WTC11 (cell line): ENCODE measurements at places on chromosomes 4 and X.
A peak's percentile ranks its signal among the peaks of the same experiment; 100 is the strongest.

GRCh38 chr4:52554612-52555355, 104.3 kb downstream of the USP46 start:
- no peak for DNase-seq

DNA sequence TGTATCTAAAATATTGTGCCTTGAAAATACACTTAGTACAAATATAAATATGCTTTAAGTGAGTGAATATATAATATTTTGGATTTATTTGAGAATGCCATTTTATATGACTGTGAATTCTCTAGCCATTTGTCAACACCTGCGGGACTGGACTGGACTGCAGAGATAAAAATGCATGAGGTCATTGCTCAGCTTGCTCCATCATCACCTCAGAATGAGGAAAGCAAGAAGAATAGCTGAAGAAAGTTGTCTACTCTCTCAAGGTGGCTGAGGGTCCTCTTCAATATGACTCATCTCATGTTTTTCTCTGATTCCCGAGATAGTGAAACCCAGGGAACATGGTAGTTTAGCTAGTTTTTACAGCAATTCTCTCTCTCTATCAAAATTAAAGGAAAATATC, 732.5 kb upstream of the AGA start:
- DNase-seq: no peak

- no peak for DNase-seq
Observed at GRCh38 chr4:165774326-165774725, 98.7 kb upstream of the TLL1 start.

- DNase-seq: no peak
Observed at GRCh38 chrX:102846544-102847236, 90.4 kb upstream of the RAB40AL start.

DNA sequence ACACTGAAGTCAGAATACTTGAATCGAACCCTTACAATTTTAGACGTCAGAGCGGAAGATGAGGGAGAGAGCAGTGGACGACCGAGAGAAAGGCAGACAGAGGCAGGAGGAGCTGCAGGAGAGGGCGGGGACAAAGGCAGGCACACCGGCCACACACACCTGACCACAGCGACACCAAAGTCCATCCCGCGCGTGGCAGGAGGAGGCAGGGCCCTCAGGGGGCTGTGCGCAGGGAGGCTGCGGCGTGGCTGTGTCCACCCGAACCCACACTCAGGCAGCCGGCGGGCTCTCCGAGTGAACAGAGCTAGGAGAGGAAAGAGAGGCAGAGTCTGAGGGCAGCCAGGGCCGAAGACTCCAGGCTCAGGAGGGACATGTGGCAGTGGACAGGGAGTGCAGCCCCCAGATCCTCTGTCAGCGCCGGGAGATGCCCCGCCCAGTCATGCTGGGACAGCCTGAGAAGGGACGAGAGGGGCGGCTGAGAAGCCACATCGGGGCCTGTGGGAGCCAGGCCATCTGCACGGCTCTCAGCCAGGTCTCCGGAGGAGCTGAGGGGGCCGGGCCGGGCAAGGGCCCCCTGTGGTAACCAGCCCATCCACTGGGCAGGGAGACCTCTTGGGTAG, 20.1 kb downstream of the GAK start:
- peak; percentile 10 for DNase-seq

- DNase-seq: peak; percentile 72
Observed at GRCh38 chr4:168631241-168632162, 134.7 kb downstream of the PALLD start.

DNA sequence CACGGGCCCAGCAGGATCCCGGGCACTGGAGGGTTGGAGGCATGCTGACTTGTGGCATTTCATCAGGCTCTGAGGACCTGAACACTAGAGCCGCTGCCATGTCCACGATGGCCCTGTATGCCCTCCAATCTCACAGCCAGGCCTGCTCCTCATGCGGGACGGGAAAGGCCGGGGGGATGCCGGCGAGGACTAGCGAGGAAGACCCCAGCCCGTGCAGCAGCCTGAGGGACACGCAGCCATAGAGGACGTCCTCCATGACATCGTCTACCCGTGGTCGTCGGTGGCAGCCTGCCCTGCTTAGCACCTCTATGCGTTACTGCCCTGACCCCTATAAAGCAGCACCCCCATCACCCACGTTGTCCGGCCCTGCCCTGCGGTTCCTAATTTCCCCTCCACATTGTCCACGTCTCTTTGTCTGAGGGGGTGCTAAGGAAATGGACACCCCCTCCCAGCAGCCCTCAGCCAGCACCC, 32.6 kb downstream of the HMX1 start:
- no peak for DNase-seq

- no peak for DNase-seq
Observed at GRCh38 chr4:69546134-69546765, 50.5 kb upstream of the UGT2B4 start.

DNA sequence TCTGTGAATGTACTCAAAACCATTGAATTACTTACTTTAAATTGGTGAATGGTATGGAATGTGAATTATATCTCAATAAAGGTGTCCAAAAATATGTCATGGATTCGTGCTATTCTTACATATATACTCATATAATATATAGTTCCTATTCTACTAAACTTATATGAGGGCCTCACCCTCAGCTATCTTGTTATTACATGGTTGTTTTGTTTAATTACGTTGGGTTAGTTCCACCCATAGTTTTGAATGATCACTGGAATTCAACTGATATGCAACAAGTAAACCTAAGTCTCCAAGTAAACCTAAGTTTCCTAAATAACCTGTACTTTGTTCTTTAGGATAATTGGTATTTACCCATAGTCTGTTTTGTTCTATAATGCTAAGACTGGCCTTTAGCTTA, 30.6 kb upstream of the CD99L2 start:
- no peak for DNase-seq

- peak; percentile 92 for DNase-seq
Observed at GRCh38 chr4:48016141-48017107, at the start of the genes CNGA1 and NIPAL1. TSS of gene CNGA1 (minus strand) at chr4:48016681. CDS start at chr4:47952689, 63,992 bp downstream. TSS of gene NIPAL1 (plus strand) at chr4:48016772. CDS start at chr4:48016840, 68 bp downstream.

DNA sequence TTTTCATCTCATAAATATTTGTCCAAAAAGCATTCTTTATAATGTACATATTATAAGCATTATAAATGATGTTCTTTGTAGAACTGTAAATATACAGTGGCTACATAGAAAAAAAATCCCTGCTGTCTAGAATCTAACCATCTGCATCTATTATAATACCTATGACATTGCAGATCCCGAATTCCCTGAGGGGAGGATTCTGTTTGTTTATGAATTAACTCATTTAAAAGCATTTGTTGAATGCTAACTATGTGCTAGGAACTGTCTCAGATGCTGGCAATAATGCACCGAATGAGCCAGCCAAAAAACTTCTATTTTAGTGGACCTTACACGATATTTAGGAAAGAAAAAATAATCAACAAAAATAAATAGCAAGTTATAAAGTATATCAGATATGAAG, 189.6 kb downstream of the PACRGL start:
- no peak for DNase-seq

DNA sequence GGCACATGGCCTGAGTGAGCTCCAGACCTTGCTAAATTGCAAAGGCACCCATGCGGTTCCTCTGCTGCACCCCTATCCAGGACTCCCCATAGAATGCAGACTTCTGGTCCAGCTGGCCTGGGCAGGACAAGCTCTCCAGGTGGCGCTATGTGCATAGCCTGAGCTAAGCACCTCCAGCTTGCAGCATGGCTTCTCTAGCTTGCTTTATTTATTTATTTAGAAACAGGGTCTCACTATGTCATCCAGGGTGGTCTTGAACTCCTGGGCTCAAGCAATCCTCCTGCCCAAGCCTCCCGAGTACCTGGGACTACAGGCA, 5.5 kb upstream of the WFS1 start:
- DNase-seq: peak; percentile 61

- no peak for DNase-seq
Observed at GRCh38 chr4:151908201-151908600, 147.4 kb upstream of the GATB start.

DNA sequence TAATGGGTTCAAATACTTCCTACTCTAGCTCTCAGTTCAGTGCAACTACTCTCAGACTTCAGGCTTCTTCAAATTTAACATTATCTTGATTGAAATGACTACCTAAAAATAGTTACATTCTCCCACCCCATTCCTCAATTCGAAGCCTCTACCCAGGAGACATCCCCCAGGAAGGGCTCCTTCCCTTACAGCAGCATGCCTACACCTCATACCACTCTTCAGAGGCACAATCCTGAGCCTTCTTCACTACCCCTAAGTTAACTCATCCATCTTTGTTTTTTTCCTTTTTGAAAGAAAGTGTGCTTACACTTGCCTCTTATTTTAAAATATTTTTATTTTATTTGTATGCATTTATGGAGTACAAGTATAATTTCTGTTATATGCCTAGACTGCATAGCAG, 17.2 kb upstream of the PRSS48 start:
- no peak for DNase-seq

GRCh38 chr4:81628489-81628888, 156.8 kb upstream of the RASGEF1B start:
- DNase-seq: no peak

- DNase-seq: no peak
Observed at GRCh38 chr4:7499661-7500060, 64.9 kb upstream of the PSAPL1 start.

- no peak for DNase-seq
Observed at GRCh38 chr4:173998471-173999144, 284.9 kb downstream of the FBXO8 start.

DNA sequence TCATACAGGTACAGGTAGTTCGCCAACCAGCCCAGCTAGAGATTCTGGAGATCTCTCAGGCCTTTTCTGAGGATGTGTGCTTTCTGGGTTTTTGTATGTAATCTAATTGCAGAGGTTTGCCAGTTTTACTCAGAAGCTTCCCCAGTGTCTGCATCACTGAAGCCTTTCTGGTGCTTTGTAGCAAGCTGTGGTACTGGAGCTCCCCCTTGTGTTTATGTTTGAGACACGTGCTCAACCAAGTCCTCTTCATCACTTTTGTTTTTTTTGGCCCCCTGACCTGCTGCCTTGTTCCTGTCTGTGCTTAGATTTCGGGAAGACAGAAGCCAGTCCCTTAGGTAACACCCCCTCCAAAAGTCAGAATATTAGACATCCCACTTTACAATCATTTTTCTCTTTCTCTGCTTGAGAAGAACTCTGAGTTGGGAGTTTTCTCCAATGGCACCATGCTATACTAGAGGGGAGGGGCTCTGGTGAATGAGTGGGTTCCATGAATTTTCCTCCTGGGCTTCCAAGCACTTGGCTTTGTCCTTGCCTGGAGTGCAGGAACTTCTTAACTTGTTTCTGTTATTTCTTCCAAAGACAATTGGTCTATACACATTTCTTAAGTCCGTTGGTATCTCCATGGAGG, 128.4 kb upstream of the TBC1D9 start:
- peak; percentile 59 for DNase-seq

DNA sequence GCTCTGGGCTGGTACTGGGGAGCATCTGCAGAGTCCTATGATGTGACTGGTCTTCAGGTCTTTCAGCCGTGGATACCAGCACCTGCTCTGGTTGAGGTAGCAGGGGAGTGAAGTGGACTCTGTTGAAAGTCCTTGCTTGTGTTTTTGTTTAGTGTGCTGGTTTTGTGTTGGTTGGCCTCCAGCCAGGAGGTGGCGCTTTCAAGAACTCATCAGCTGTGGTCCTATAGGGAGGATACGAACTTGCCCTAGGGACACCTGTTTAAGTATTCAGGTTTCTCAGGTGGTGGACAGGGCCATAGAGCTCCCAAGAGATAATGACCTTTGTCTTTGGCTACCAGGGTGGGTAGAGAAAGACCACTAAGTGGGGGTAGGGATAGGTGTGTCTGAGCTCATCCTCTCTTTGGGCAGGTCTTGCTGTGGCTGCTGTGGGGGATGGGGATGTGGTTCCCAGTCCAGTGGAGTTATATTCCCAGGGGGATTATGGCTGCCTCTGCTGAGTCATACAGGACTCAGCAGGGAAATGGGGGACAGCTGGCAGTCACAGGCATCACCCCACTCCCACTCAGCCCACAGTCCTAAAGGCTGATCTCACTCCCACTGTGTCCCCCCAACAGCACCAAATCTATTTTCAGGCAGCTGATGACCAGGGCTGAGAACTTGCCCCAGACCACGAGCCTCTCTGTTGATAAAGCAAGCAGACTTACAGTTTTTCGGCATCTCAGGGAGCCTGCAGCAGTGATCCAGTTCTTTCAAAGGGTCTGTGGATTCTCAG, 24.1 kb downstream of the MSMO1 start:
- DNase-seq: peak; percentile 38

DNA sequence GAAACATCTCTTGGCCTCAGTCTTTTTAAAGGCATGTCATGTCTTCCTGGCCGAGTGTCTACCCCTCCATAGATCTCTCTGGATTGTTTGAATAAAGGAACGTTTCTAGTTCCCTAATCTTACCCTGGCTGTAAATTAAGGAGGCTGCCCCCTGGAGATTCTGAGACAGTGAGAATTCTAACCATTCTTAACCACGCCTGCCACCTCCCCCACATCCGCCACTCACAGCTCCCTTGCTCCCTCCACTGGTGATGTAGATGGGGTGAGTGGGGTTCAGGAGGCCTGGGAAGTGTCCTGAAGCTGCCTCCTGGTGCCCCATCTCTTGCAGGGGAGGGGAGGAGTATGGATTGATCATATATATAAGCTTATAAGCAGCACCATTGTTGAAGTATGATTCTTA, 48.0 kb upstream of the TRIM2 start:
- DNase-seq: peak; percentile 50

- no peak for DNase-seq
Observed at GRCh38 chr4:93237521-93237920, 591.0 kb upstream of the ATOH1 start.

DNA sequence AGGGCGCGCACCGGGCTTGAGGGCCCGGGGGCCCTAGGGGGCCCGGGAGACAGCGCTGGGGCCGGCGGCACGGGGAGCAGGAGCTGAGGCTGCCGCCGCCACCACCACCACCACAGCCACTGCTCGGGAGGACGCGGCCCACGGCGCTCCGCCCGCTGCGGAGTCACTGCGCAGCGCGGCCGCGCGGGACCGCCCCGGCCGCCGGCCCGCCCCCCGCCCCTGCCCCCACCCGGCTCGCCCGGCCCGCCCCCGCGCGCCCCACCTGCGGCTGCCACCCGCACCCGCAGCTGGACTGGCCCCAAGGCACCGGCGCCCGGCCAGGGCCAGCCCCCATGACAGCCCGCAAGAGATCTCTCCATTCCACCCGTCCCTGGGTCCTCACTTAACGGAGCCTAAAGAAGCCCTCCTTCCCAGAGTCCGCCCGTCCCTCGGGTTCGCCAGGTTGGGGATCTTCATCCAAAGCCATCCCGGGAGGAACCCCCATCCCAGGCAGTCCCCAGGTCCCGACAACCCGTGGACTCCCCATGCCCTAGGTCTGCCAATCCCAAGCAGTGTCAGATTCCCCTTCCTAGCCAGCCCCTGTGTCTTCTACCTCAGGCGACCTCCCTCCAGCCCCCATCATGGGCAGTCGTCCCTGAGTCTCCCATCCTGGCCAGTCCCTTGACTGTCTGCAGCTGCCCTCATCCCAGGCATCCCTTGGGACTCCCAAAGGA, 40.0 kb upstream of the IQSEC2 start:
- no peak for DNase-seq

GRCh38 chr4:25857403-25857802, 5.4 kb downstream of the SEL1L3 start:
- no peak for DNase-seq

- DNase-seq: no peak
Observed at GRCh38 chrX:136163689-136164088, 16.4 kb downstream of the FHL1 start.

GRCh38 chr4:112082954-112083586, 62.2 kb upstream of the FAM241A start:
- no peak for DNase-seq

- DNase-seq: no peak
Observed at GRCh38 chr4:25033526-25033925, 2.8 kb upstream of the LGI2 start.

GRCh38 chr4:121448231-121448630, 67.4 kb upstream of the QRFPR start:
- DNase-seq: no peak

GRCh38 chr4:105622269-105622668, 69.8 kb downstream of the ARHGEF38 start:
- DNase-seq: no peak

- peak; percentile 62 for DNase-seq
Observed at GRCh38 chr4:174522183-174523024, at the start of gene HPGD. TSS of gene HPGD (minus strand) at chr4:174522488. CDS start at chr4:174522451, 37 bp downstream.
